ENCODE measurements at places on chromosomes 3 and 15.

DNA sequence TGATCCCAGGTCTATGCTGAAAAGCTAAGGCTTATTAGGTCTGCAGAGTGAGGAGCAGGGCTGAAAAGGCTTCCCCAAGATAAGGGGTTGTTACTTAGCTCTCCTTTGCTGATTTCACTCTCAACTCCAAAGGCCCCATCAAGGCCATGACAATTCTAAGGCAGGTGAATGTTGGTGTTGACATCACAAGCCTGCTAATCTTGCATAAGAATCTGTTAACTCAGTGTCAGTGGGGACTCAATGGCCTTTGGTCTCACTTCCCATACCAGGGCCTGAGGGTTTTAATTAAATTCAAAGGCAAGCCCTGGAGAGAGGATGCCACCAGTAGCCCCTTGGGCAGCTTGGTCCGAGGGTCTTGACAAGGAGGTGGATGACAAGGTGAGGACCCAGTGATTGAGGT is 9.4 kb upstream of the ALAS1 start:
- no peak for DNase-seq

GRCh38 chr3:33218446-33219174 is at the start of gene SUSD5:
SUSD5 (minus strand) TSS chr3:33218810; CDS start chr3:33218797, 13 bp downstream.
- peak; percentile 60 for DNase-seq

DNA sequence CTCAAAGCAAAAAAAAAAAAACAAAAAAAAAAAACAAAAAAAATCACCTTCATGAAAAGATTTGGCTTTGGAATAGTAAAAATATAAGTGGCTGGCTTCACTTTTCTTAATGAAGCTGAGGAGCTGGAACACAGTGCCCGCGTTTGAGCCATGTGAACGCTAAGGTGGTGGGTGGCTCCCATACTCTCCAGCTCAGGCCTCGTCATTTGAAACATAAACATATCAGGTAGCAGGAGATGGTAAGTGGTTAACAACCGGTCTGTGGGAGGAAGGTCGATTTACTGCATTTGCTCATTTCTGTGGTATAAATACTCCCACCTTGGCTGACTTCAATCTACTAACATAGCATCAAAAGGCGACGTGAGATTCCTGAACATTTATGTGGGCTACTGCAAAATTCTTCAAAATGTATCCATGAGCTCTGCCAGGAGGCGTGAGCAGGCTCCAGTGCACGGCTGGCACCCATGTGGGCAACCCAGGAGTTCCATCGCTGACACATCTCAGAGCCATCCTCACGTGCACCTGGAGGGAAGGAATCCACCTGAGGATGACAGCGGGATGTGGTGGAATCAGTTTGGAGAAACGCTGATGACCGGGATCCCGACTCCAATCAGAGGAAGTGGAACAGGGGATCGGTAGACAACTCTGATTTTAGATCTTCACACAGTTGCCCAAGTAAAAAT is 157.6 kb downstream of the ATP10A start:
- no peak for DNase-seq

DNA sequence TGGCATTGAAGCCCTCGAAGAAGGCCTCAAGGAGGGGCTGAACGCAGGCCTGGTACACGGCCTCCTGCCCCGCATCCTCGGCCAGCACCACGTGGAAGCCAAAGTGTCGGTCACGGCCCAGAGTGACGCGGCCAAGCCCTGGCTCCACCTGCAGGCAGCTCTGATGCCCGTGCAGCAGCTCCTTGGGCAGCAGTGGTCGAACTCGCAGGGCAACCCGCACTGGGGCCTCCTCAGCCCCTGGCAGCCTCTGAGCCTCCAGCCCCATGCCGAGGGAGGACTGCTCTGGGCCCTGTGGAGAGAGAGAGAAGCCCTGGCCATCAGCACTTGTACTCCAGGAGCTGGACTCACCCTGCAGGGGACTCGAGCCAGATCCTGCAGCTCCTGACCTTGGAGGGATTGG is 2.6 kb downstream of the KIF7 start:
- no peak for DNase-seq

DNA sequence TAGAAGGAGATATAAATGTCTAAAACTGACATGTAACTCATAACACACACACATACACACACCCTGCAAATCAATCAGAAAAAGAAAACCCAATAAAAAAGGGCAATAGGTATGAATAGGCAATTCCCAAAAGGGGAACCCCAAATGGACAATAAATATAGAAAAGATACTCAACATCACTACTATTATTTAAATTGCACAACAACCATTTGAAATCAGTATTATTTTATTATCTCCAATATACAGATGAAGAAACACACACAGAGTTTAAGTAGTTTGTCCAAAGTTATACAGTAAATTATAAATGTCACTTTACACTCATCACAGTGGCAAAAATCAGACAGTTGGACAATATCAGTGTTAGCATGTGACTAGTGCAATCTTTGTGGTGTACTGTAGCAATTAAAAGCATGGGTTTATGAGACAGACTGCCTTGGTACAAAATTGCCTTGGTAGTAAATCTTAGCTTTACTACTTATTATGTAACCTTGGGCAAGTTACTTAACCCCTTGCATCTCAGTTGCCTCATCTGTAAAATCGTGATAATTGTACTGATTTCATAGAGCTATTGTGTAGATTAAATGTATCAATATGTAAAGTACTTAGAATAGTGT is 3.4 kb upstream of the FSTL1 start:
- DNase-seq = no peak

GRCh38 chr3:113556946-113557335 is 24.6 kb downstream of the SIDT1 start:
- DNase-seq = no peak

DNA sequence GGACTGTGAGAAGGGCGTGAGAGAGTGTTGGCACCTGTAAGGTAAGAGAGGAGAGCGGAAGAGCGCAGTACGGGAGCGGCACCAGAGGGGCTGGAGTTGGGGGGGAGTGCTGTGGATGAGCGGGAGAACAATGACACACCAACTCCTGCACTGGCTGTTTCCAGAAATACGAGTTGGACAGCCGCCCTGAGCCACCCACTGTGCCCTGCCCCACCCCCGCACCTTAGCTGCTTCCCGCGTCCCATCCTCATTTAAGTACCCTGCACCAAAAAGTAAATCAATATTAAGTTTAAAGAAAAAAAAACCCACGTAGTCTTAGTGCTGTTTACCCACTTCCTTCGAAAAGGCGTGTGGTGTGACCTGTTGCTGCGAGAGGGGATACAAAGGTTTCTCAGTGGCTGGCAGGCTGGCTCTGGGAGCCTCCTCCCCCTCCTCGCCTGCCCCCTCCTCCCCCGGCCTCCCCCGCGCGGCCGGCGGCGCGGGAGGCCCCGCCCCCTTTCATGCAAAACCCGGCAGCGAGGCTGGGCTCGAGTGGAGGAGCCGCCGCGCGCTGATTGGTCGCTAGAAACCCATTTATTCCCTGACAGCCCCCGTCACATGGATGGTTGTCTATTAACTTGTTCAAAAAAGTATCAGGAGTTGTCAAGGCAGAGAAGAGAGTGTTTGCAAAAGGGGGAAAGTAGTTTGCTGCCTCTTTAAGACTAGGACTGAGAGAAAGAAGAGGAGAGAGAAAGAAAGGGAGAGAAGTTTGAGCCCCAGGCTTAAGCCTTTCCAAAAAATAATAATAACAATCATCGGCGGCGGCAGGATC is at the start of gene SOX2:
TSS of gene SOX2 (plus strand) at position 601 of the 811 bp plus-strand sequence. CDS start 436 bp downstream, outside the sequence.
- DNase-seq = no peak

DNA sequence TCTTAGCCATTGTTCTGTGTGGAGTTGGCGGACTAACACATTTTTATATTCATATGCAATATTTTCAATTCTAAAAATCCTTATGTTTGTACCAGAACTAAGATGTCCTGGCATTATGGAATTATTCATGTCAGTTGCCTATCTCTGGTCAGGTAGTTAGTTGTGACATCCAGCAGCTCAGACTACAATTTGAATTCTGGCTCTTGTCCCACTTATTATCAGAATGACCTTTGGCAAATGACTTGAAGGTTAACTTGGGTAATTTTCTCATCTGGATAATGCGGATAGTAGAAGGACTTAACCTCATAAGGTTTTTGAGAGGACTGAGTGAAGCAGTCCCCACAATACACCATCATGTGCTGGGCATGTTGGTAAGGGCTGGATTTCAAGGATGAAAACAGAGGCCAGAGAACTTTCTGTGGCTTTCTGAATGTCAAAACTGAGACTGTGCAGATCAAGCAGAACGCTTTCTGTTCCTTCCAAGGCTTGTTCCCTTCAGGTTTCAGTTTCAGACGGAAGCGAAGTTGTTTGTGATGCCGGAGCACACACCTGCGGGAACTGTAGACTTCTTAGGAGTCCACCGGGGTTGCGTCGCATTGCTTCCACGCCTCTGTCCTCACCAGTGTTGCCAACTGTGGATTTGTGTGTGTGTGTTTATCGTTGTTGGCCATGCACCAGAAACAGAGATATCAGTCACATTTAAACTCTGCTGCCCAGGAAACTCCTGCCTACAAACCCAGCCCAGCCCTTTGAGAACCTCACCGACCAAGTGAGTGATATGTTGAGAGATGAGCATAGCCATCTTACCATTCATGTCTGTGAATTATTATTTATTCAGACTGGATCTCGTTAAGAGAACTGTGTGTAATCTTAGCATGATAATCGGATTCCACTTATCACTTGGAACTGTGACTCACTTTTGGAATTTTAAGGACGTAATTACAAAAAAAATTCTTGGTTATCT is 76.0 kb downstream of the PTPRG start:
- DNase-seq = peak; percentile 11

GRCh38 chr3:127764841-127765362 is 57.4 kb downstream of the MGLL start:
- DNase-seq = no peak

- DNase-seq = no peak
Observed at GRCh38 chr3:347581-347980, 151.0 kb downstream of the CHL1 start.

DNA sequence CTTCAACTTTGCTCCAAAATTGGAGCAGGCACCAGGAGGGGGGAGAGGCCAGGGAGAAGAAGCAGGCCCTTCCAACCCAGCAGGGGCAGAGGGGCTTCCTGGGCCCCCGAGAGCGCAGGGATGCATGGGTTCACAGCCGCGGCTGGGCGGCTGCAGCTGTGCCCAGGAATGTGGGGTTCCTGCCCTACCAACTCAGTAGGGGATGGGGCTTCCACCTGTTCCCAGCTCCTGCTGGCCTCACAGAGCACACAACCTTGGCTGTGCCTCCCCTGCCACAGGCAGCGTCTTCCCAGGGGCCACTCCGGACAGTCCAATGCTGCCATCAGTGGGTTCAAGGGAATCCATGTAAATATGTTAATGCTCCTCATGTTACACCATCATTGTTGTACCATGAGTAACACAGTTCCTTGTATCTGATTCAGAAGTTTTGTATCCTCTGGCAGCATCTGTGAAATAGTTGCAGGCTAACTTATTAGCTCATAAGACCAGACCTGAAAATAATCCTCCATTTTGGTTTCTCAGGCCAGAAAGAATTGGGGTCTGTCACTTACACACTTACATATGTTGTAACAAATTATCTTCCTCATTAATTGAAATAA is 12.1 kb upstream of the SIAH2 start:
- DNase-seq = no peak

DNA sequence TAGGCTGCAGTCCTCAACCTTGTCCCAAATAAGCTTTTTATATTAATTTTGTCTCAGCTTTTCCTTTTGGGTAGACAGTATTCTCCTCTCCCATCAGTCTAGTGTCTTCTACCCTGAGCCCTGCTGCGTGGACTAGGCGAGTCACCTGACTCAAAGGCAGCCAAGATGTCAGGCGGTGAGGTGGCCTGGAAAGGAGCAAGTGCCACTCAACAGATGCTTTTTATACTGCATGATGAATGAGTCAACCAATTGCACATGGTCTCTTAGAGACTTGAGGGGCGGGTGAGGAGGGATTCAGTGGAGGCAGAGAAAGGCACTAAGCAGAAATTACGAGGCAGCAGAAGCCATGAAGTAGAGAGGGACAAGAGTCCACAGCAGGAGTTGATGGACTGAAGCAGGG is 95.9 kb downstream of the FRMD4B start:
- no peak for DNase-seq

- no peak for DNase-seq
Observed at GRCh38 chr3:47578691-47579632, at the start of gene CSPG5. CSPG5 (minus strand) TSS chr3:47578865; CDS start chr3:47578693, 172 bp downstream.

DNA sequence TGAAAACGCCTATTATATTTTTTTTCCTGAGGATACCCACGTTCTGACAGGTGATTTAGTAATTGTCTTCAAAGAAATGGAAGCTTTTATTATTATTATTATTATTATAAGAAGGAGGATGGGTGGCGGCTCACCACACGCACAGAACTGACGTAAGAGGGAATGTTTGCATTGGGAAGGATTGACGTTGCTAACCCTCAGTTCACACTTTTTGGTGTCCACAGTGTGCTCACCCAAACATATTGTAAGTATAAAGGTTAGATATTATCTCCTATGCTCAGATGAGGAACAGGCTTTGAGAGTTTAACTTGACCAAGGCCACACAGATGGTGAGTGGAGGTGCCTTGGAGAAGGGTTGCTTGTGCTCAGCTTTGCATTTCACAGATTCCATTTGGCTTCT is 533.5 kb upstream of the TBL1XR1 start:
- DNase-seq = no peak

DNA sequence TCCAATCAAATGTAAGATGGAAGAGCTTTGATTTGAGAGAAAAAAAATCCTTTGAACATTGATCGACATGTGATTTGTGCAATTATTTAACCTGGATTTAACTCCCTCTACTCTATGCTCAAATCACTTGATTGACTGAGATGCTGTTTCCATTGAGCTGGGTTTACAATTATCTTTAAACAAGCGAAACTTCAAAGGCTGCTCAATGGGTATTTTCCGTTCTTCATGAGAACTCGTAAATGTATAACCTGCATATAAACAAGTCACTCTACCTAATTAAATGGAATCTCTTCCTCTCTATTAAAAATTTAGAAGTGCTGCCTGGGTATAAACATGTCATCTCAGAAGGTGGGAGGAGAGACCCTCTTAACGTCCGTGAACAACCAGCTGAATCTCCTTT is 71.9 kb downstream of the ANXA2 start:
- no peak for DNase-seq

GRCh38 chr3:107285197-107285596 is 92.0 kb upstream of the CCDC54 start:
- DNase-seq = no peak

- no peak for DNase-seq
Observed at GRCh38 chr15:83110381-83110780, 2.9 kb downstream of the TM6SF1 start.

DNA sequence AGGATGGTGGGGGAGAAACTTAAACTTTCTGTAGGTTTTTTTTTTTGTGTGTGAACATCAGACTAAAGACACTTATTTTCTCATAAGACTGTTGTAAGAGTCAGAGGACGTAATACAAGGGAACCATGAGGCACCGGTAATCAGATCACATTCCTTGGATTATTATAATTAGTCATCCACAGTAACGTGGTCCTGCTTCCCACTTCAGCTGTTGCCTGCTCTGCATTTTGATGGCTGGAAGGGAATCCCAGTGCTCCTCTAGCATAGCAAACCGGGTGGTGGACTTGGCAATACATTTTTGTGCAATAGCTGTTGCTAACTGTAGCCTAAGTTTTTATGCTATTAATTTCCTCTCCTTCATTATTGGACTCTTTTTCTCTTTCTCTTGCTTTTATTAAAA is 294.8 kb downstream of the NR2F2 start:
- DNase-seq = peak; percentile 2
